ENCODE measurements at places on chromosomes 5 and 9.
A peak's percentile ranks its signal among the peaks of the same experiment; 100 is the strongest.

DNA sequence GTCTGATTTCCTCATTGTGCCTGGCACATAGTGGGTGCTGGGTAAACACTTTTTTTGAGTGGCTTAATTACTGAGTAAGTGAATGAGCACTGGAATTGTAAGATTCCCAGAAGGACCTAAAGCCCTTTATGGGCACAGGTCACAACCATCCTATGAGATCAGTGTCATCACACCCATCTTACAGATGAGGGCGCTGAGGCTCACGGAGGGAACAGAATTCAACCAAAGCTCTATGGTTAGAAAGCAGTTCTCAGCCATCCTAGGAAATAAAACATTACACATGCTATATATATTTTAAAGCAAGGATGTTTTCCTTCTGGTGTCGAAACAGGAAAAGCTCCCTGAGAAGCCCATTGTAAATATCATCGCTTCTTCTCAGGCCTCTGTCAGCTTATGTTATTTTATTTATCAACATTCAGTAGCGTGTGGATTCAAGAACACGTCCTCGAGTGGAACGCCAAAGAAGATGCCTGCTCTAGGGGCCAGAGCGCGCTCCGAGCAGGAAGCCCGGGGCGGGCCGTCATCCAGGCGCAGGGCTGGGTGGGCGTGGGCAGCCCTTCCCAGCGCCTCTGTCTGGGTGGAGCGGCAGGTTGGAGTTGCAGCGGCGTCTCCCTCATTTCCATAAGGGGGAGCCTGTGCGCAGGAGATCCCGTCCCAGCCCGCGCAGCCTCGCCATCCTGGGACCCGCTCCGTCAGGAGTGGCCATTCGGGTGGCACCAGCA lies 155.8 kb upstream of the SMIM23 start:
- peak; percentile 77 for DNase-seq

DNA sequence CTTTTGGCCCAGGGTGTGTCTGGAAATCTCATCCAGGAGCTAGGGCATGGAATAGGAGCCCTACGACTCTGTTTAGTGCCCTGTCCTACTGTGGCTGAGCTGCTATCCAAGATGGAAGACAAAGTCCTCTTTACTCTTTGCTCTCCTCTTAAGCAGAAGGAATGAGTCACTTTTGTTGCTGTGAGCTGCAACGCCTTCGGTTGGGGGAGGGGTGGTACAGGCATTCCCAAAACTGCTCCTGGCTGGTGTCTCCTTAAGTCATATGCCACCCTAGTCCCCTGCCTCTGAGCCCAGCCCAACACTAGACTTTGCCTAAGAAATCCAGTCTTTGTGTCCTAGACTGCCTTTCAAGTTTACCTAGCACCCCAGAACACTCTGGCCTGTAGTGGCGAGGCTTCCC lies 99.9 kb downstream of the PRR16 start:
- DNase-seq, result peak; percentile 13

DNA sequence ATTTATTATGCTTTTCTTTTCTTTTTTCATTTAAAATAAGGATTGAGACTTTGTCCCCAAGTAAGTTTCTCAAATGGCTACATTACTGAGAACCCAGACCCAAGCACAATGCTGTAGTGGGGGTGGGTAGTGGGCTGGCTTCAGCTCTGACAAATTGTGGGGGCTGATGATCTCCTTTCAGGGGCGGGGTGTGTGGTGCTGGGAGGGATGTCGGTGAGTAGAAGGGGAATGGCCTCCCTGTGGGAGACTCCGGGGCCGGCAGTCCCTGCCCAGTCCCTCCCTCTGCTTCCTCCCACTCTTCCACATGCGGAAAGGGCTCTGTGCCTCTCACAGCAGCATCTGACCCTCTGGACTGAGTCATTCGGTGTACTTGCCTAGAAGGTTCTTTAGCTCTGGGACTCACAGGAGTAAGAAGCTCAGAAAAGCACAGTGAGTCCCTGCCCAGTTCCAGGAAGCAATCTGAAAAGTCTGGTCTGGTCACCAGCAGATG lies 14.3 kb downstream of the CD180 start:
- peak; percentile 36 for DNase-seq

GRCh38 chr5:14569948-14570691 lies 11.5 kb upstream of the OTULINL start:
- no peak for DNase-seq

DNA sequence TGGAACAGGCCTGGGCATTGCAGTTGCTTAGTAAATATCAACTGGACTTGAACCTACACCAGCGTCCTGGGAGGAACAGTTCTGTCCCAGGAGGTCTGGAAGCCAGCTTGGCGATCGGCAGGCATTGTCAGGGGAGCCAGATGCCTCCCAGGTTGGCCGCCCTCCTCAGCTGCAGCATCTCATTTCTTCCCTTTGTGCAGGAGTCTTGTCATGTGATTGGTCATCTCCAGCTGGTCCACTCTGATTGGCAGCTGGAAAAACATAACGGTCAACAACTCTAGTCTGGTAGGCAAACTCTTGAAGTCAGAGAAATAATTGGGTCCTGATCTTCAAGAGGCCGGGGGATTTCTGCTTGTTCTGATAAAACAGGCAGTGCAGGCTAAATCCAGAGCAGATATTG lies 29.6 kb upstream of the NCS1 start:
- DNase-seq, result no peak

GRCh38 chr9:105438141-105438806 lies 9.6 kb upstream of the FSD1L start:
- DNase-seq, result no peak

DNA sequence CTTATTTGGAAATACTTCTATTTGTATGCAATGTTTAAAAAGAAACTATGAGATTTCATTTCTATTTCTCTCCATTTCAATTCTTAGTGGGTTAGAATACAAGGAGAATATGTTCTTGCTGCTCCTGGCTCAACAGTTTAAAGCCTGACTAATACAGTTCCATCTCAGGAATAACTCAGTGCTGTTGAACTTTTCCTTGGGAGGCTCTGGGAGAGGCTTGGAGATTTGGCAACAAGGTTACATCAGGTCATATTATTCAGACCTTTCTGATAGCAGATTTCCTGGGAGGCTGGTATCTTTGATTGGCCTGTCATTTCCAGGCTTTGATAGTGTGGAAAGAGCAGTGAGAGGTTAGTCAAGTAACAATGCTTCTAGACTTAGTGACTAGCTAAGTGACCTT lies 481.7 kb upstream of the KLF4 start:
- DNase-seq, result no peak

DNA sequence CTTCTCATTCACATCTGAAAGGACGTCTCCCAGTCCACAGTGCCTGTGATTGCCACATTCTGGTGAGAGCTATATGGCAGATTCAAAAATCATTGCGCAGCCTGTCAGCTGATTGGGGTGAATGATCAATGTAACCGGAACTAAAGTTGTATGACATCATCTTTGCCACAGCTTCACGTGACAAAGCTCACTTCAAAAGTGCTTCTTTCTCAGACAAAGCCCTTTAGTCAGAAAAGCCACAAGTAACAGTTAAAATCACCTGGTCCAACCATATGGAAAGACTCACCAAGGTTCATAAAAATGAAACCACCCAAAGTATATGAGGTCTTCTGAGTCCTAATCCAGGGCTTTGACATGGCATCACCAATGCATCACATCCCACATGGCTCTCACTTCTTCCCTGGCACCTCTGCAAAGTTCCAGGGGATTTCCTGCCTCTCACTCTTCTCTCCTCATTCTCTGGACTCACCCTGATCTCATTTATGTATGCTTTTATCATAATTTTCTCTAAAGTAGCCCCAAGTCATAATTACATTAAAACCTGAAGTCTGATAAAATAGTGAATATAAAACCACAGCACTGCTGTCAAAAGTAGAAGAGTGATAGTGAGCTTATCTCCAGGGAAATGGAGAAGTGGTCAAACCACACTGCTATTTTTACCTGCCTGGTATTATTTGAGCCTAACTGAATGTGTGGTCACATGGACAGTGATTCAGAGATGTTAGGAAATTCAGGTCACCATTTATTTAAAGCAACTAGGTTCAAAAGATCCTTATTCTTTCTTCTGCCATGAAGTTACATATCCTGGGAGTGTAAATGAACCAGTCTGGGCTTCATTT lies 193.1 kb upstream of the PTGER4 start:
- DNase-seq, result no peak

GRCh38 chr9:130982636-130983358 lies 26.2 kb upstream of the LAMC3 start:
- DNase-seq, result no peak

GRCh38 chr5:73027361-73027760 lies 71.5 kb downstream of the FCHO2 start:
- DNase-seq, result no peak

- no peak for DNase-seq
These were observed 9.1 kb upstream of the HSPB3 start for GRCh38 chr5:54446379-54446732.

DNA sequence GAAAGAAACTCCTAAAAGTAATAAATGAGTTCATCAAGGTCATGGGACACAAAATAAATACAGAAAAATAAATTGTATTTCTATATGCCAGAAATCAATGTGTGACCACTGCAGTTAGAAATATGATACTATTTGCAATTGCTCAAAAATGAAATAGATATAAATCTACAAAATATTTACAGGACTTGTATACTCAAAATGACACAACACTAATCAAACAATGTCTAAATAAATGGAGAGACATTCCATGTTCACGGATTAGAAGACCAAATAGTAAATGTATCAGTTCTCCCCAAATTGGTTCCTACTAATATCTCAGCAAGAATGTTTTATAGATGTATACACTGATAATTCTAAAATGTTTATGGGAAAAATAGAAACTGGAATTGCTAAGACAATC lies 345.3 kb downstream of the NR2F1-AS1 start:
- DNase-seq, result no peak

DNA sequence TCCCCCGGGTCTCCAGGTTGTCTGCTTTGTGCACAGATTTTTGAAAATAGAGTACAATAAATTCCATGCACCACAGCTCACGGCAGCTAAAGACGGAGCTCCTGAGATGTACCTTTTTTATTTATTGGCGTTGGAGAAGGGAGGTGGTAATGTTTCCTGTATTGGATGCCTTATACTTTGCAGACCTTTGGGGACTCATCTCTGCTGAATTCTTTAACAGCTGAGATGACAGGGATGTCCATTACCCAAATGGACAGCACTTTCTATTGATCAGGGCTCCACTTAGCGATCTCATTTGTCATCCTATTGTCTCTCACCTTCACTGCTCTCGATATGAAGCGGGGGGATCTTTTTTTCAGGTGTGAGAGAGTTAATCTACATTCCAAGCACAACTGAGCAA lies 137.8 kb downstream of the EFNA5 start:
- DNase-seq, result no peak

GRCh38 chr5:130992095-130992494 lies 173.0 kb downstream of the HINT1 start:
- no peak for DNase-seq

- no peak for DNase-seq
These were observed 98.0 kb downstream of the MACIR start for GRCh38 chr5:103356350-103357091.

- DNase-seq, result no peak
These were observed 312.9 kb downstream of the ADGRV1 start for GRCh38 chr5:90871391-90871991.

DNA sequence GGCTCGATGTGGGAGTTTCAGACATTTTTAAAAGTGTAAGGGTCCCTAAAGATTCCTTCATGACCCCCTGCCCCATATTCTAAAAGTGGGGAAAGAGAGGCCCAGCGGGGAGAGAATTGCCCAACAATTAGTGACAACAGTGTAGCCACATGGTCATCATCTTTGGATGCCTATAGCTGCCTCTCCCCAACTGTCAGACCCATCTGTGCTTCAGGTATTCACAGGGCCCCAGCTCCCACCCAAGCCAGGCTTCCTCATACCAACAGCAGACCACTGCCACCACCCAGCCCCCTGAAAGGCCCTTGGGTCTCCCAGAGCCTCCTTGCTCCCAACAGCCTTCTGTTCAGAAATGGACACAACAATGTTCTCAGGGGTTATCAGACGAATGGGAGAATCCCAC lies 4.1 kb downstream of the BICD2 start:
- no peak for DNase-seq

GRCh38 chr5:39273314-39273954 lies 54.1 kb upstream of the FYB1 start:
- DNase-seq, result no peak

GRCh38 chr9:127931092-127931881 lies 710 bp upstream of the PIP5KL1 start:
- no peak for DNase-seq

- no peak for DNase-seq
These were observed 148.3 kb upstream of the IER5L start for GRCh38 chr9:129326061-129327005.

DNA sequence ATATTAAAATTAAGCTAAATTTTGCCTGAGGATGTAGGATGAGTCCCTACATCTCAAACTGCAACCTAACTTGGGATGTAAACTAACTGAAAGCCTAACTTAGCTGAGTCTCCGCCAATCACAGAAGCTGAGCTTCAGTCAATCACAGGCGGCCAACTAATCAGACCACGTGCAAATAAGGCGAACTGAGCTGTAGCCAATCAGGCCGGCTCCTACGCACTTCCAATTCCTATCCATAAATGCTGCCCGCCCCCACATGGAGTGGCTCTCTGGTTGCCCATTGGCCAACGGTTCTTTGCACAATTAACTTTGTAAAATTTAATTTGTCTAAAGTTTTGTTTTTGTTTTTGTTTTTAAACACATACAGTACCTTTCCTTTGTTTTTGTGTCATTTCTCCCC lies 13.9 kb upstream of the GPX8 start:
- DNase-seq, result no peak

GRCh38 chr5:17910318-17910717 lies 276.1 kb downstream of the TAF11L14 start:
- DNase-seq, result no peak

- DNase-seq, result no peak
These were observed 110.1 kb upstream of the GRIN3A start for GRCh38 chr9:101848485-101848919.

DNA sequence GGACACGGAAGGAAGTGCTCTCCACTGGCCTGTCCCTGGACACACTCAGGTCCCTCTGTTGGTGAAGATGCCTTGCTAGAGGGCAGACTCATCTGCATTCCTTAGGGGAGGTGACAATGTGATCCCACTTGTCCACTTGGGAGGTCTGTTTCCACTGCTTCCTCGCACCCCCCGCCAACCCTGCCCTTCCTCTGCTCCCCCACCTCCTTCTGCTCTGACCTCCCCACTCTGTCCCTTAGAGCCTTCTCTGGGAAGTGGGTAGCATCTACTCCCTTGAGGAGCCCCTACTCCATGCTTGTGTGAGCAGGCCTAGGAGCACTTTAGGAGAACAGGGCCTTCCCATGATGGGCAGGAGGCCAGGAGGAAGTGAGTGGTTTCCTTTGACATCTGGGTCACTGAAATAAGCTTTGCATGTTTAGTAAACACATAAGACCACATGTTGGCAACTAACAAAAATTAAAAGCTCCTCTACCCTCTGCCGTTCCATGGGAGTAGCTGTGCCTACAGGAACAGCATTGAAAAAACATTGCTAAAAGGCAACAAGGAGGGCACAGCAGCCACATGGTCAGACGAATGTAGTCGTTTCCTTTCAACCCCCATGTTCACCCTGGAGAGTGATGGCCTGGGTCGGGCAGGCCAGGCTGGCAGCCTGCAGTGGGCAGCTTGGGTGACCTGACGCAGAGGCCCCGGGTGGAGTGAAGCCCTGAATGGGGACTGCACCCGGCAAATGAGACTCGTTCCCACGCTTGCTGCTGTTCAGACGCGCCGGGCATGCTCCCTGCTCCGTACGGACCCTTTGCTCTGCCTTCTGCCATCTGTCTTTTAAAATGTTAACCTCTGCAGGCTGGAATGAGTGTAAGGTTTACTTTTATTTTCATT lies 634.0 kb downstream of the IRX1 start:
- no peak for DNase-seq

Measured in WTC11 (cell line).